Small intestine (tissue), 16 donors: ENCODE measurements at places on chromosomes 1 and 21. TPM values are rescaled to one million over a fixed set of nuclear protein-coding genes. Genes with fewer than 3 reads are reported as not detected.
A peak's percentile ranks its signal among the peaks of the same experiment; 100 is the strongest.

- peaks cover 13% of the 10 kb centered on the region for H3K36me3 ChIP-seq
- no peaks in the 10 kb centered on the region for H3K27me3 ChIP-seq
- DNase-seq: no peak
- H3K27ac ChIP-seq: no peak overlapping the region
- no peak overlapping the region for H3K4me3 ChIP-seq
- H3K4me1 ChIP-seq: peaks cover 19% of the 10 kb centered on the region
These were observed 75.8 kb downstream of the RGL1 start for GRCh38 chr1:183880531-183881243.

DNA sequence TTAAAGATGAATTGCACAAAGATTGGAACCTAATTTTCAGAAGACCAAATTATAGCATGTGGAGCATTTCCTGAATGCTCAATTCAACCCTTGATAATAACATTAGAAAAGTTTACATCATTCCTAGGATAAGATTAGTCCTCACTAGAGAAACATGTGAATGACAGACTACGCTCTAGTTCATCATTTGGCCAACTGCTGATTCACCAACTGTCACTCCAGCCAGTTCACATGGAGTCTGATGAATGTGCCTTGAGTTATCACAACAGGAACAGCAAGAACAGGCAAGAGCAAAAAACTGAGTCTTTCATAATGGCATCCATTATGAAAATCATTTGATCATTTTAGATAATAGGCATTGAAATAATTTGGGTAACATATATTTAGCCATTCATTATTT, 415.9 kb downstream of the PTPRC start:
- no peak for DNase-seq
- H3K27me3 ChIP-seq: no peaks in the 10 kb centered on the region
- H3K4me1 ChIP-seq: no peaks in the 10 kb centered on the region
- no peaks in the 10 kb centered on the region for H3K36me3 ChIP-seq

The SH2D1B gene
- 0.54 TPM for polyA plus RNA-seq

The LCE5A gene
- not detected for polyA plus RNA-seq

- no peaks in the 10 kb centered on the region for H3K36me3 ChIP-seq
- peaks cover 4% of the 10 kb centered on the region for H3K27me3 ChIP-seq
- no peak for DNase-seq
- no peaks in the 10 kb centered on the region for H3K4me1 ChIP-seq
- no peak overlapping the region for H3K4me3 ChIP-seq
- H3K27ac ChIP-seq: no peak overlapping the region
These were observed 9.0 kb downstream of the LGR6 start for GRCh38 chr1:202202500-202203168.

The NECTIN4 gene
- 1.0 TPM for polyA plus RNA-seq

The EPHA2 gene
- 23.3 TPM for polyA plus RNA-seq

The C1orf35 gene
- polyA plus RNA-seq: 18.1 TPM

GRCh38 chr1:67708606-67709005, 23.6 kb downstream of the GADD45A start:
- peak overlapping the region; percentile 8 for H3K27ac ChIP-seq
- no peak overlapping the region for H3K4me3 ChIP-seq
- H3K36me3 ChIP-seq: peaks cover 9% of the 10 kb centered on the region
- DNase-seq: peak; percentile 81
- H3K27me3 ChIP-seq: no peaks in the 10 kb centered on the region

GRCh38 chr1:21239221-21239620, 51.0 kb downstream of the ECE1 start:
- DNase-seq: no peak
- H3K36me3 ChIP-seq: peaks cover 16% of the 10 kb centered on the region
- no peaks in the 10 kb centered on the region for H3K27me3 ChIP-seq
- H3K27ac ChIP-seq: no peak overlapping the region

DNA sequence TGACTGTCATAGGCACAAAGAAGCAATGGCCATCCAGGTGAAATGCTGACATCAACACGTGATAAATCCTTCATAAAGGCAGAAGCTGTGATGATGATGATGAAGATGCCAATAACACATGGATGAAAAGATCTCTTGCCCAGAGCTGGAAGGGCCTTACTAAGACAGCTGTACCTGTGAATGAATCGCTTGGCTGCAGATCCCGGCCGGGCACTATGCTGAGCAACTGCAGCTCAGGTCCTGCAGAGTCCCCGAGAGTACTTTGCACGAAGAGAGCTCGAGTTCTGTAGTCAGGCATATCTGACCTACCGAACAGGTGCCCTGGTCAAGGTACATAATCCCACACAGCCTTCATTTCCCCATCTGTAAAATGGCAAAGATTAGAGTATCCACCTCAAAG, 48.8 kb downstream of the PGBD5 start:
- no peak for DNase-seq
- H3K36me3 ChIP-seq: no peaks in the 10 kb centered on the region
- no peaks in the 10 kb centered on the region for H3K27me3 ChIP-seq
- no peaks in the 10 kb centered on the region for H3K4me1 ChIP-seq
- no peak overlapping the region for H3K4me3 ChIP-seq

DNA sequence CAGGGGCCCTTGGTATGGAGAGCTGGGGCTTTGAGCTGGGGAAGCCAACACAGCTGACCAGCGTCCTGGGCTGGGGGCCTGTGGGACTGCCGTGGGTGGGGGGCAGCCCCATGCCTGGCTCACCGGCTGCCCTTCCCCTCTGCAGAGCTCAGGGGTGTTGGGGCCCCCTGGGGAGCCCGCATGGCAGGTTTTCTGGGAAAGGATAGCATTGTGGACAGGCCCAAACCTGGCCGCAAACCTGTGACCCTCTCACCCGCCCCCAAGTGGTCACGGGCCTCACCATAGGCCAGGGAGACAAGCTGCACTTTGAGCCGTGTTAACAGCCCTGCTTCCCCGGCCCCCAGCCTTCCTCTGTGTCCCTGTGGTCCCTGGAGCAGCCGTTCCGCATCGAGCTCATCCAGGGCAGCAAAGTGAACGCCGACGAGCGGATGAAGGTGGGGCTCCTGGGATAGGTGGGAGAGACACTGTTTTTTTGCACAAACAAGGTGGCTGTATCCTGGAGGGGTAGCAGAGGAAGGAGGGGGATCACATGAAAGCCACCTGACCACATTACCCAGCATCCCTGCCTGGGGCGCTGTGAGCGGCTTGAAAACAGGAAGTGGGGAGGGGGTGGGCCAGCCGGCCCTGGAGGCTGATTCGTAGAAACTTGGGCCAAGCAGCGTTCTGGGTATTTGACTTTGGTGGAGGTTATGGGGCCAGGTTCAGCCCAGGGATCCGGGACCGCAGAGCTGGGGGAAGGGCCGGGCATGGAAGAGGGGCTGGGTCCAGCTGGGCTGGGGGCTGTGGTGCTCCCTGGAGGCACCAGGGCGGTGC, 65.9 kb downstream of the PIK3CD start:
- peak; percentile 74 for DNase-seq
- peak overlapping the region; percentile 35 for H3K4me3 ChIP-seq
- H3K27ac ChIP-seq: peak overlapping the region; percentile 65
- H3K36me3 ChIP-seq: peaks cover 60% of the 10 kb centered on the region
- no peaks in the 10 kb centered on the region for H3K4me1 ChIP-seq

GRCh38 chr1:106748606-106749005, 307.9 kb upstream of the PRMT6 start:
- H3K36me3 ChIP-seq: no peaks in the 10 kb centered on the region
- H3K4me1 ChIP-seq: no peaks in the 10 kb centered on the region
- H3K27ac ChIP-seq: no peak overlapping the region

DNA sequence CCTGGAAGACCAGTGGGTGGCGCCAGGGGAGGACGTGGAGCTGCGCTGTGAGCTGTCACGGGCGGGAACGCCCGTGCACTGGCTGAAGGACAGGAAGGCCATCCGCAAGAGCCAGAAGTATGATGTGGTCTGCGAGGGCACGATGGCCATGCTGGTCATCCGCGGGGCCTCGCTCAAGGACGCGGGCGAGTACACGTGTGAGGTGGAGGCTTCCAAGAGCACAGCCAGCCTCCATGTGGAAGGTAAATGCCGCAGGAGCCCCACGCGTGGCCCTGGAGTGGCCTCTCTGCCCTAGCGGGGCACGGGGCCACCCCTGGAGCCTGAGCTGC, 75.2 kb downstream of the OBSCN start:
- no peaks in the 10 kb centered on the region for H3K4me1 ChIP-seq
- no peak overlapping the region for H3K27ac ChIP-seq
- no peak for DNase-seq

GRCh38 chr1:16158993-16159831, 3.3 kb upstream of the EPHA2 start:
- H3K27ac ChIP-seq: no peak overlapping the region
- DNase-seq: peak; percentile 88
- no peak overlapping the region for H3K4me3 ChIP-seq
- H3K36me3 ChIP-seq: peaks cover 4% of the 10 kb centered on the region
- H3K27me3 ChIP-seq: no peaks in the 10 kb centered on the region

DNA sequence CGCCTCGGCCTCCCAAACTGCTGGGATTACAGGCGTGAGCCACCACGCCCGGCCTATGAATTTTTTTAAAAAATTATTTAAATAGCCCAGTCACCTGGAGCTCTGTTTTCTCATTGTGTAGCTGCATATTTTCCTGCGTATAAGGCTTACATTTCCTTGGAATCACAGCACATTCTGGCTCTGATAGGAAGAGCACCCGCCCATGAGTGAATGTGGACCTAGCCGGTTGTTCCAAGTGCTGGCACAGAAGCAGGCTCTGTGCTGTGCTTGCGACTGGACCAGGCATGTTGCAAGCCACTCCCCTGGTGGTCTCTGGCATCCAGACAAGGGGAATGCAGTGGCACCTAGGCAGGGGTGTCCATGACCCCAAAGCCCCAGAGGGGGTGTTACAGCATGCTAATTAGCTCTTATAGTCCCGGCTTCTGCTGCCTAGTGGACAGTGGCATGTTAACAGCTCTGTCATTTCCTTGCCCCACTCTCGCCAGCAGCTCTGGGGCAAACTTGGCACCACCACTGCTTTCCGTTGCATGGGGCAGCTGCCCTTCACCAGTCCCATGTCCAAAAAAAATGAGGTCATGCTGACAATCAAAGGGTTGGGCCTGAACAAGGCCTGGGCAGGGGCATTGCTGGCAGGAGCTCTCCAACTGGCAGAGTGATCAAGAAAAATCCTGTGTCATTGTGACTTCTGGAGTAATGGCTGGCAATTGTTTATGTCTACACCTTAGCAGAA, 5.2 kb upstream of the VTCN1 start:
- H3K4me1 ChIP-seq: peaks cover 4% of the 10 kb centered on the region
- H3K4me3 ChIP-seq: no peak overlapping the region
- DNase-seq: no peak
- H3K27me3 ChIP-seq: no peaks in the 10 kb centered on the region
- H3K27ac ChIP-seq: no peak overlapping the region

The FCRL3 gene
- 0.48 TPM for polyA plus RNA-seq

GRCh38 chr1:244732851-244733450, 80.0 kb downstream of the DESI2 start:
- no peak for DNase-seq
- H3K27ac ChIP-seq: no peak overlapping the region
- H3K27me3 ChIP-seq: no peaks in the 10 kb centered on the region
- H3K36me3 ChIP-seq: no peaks in the 10 kb centered on the region
- no peak overlapping the region for H3K4me3 ChIP-seq

- no peaks in the 10 kb centered on the region for H3K27me3 ChIP-seq
- no peak overlapping the region for H3K4me3 ChIP-seq
- peaks cover 4% of the 10 kb centered on the region for H3K36me3 ChIP-seq
- H3K27ac ChIP-seq: no peak overlapping the region
- no peaks in the 10 kb centered on the region for H3K4me1 ChIP-seq
- DNase-seq: no peak
These were observed 67.9 kb upstream of the DMRTA2 start for GRCh38 chr1:50491142-50491541.
